ENCODE measurements at places on chromosomes 13 and 19.

DNA sequence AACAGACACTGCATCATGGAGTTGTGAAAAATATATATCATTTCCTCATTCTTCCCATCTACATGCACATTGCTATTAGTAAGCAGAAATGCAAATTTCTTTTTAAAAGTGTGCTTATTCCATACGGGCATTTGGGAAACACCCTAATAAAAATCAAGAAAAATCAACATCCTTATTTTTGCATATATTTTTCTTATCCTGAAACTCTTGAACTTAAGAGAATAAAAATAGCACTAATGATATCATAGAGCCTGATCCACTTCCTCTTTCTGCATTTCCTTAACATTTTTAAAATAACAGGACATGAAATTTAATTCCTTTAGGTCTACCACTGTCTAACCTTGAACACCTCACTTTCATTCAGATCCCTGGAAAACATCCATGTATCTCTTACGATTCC lies 123.3 kb downstream of the VWA8 start:
- no peak for DNase-seq

GRCh38 chr13:102225892-102226291 lies 176.0 kb downstream of the FGF14 start:
- no peak for DNase-seq

- DNase-seq: no peak
Measured at GRCh38 chr19:54030895-54031586, 32.7 kb downstream of the VSTM1 start.

DNA sequence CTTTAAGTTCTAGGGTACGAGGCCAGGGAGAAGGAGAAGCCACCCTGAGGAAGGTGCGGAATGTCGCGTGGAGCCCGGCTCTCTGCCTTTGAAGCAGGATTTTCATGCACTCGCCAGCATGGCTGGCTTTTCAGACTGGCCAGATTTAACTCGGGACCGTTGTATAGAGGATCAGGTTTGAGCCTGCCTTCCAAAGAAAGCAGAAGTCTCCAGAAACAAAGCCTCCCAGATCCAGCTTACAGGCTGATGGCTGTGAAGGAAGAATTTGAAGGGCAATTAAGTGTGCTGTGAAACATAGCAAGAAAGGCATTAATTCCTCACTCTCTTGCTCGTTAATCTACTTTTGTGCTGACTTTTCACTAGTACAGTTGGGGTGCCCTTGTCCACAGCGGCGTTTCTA lies 140.2 kb downstream of the SOX1 start:
- no peak for DNase-seq
